ENCODE measurements at places on chromosomes 7 and 10. TPM values are rescaled to one million over a fixed set of nuclear protein-coding genes. Genes with fewer than 3 reads are reported as not detected.

DNA sequence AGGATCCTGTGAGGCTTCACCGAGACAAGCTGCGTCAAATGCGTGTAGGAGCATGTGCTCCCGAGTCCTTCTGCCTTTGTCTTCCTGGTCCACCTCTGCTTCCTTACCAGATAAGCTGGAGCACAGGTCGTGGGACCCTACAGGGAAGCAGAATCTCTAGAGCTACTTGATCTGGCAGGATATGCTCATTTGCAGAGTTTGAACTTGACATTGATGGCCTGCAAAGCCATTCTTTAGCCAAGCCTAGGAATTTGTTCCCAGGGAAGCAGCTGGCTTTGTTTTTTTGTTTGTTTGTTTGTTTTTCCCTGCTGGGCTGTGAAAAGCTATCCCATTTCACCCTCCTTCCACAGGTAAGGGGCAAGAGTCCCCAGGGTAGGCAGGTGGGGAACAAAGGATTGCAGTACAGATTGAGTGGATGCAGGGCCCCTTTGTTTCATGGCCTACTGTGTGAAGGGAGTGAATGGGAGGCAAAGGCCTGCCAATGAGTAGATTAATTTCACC is 200.0 kb upstream of the BMPER start:
- no peak for ATAC-seq

DNA sequence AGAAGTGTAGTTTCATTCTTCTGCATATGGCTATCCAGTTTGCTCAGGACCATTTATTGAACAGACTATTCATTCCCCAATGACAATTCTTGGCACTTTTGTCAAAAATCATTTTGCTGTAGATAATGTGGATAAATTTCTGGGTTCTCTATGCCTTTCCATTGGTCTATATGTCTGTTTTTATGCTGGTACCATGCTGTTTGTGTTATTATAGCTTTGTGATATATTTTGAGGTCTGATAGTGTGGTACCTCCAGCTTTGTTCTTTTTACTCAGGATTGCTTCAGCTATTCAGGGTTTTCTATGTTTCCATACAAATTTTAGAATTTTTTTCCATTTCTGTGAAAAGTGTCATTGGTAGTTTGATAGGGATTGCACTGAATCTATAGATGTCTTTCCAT is 315.3 kb upstream of the KAT6B start:
- no peak for ATAC-seq

GRCh38 chr10:91520661-91521060 is 110.5 kb downstream of the HECTD2 start:
- ATAC-seq: no peak

DNA sequence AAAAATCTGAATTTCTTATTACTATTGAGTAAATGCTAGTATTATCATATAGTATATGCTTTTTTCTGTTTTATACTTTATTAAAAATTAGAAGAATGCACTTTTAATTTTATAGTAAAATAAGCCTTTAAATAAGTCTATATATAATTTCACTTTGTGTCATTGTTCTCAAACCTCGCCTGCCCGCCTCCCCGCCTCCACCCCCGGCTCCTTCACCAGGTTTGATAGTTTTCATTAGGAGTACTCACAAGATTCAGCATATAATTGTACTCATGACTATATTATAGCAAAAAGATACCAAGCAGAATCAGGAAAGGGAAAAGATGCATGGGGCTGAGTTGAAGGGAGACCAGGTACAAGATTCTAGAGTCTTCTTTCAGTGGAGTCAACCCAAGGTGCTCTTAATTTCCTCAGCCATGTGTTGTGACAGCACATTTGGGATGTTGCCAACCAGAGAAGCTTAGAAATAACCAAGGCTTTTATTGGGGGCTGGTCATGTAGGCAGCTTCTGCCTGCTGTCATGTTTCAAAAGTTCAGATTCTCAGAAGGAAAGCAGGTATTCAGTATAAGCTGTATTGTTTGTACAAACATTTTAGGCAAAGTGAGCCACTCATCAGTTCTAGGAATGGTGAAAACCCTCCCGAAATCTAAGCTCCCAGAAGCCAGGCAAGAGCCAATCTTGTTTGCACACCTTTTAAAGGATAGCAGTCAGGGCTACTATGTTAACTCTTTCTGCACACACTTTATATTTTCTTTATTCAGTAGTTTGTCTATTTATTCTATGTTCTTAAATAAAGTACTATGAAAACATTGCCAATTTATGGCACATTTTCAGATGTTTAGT is 12.3 kb downstream of the NHLRC2 start:
- no peak for ATAC-seq

DNA sequence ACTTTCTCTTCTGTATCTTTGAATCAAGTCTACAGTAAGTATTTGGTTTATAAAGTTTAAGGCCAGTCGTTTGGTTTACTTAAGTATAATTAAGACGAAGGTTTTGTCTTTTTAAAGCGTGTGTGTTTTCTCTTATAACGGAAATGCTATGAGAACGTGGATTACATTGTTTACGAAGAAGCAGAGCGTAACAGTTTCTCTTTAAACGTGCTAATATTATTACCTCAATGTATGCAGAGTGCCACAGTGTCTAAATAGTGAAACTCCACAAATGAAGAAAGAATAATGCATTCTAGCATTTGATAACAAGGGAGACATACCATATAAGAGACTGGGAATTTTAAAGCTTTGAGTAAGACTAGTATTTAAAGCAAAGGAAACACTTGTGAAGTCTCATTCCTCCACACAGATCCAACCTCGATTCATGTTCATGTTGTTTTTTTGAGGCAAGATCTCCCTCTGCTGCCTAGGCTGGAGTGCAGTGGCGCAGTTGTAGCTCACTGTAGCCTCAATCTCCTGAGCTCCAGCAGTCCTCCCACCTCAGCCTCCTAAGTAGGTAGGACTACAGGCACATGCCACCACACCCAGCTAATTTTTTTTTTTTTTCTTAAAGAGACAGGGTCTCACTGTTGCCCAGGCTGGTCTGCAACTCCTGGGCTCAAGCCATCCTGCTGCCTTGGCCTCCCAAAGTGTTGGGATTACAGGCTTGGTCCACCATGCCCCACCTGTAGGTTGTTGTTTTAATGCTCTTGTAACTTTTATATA is 75.1 kb downstream of the ANKRD61 start:
- no peak for ATAC-seq

- no peak for ATAC-seq
These were observed 19.9 kb downstream of the WDR86 start for GRCh38 chr7:151389768-151390597.

DNA sequence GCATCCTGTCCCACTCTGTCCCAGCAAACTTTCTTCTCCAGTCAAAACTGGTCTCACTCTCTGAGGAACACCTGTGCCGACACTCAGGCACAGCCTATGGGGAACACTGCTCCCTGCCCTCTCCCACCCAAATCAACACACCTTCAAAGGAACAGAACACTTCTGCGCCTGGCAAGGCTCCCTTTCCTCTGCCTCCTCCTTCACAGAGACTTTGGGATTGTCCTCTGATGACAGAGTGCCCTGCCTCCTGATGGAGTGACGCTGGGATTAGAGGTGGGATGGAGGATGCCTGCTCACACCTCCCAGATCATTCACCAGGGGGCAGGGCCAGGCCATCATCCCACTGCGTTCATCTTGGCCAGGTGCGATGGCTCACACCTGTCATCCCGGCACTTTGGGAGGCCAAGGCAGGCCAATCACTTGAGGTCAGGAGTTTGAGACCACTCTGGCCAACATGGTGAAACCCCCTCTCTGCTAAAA is 26.5 kb downstream of the KLF6 start:
- ATAC-seq: no peak

DOCK4 gene
- 14.0 TPM for total RNA-seq

PRSS37 gene
- total RNA-seq: not detected
